ENCODE measurements at places on chromosomes 13 and 19.

DNA sequence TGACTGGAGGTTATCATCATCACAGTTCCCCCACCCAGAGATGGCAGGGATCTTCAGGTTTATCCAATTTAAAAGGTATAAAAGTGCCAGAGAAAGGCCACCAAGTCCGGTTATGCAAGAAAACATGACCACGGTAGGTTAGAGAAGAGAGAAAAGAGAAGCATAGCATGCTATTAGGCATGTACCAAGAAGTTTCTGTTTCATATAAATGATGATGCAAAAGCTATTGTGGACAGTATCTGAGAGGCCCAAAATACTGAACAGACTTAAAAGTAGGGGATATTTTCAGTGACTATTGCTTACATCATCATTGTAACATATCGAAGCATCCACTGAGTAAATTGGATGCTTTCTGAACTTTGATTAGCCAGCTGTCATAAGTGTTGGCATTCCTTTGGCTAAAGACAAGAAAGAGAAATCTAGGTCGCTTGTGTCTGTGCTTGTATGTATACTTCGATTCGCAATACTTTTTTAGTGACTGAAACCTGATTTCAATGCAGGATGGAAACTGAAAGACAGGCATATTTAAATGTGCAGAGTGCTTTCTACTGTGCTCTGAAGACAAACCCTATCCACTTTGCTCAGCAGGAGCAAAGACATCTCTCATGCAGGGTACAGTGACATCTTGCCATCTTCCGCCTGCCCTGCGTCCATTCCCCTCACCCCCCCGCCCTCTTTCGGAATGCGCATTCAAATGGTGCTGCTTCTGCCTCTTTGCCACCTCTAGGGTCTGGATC, 180.3 kb downstream of the SHISA2 start:
- no peak for DNase-seq

DNA sequence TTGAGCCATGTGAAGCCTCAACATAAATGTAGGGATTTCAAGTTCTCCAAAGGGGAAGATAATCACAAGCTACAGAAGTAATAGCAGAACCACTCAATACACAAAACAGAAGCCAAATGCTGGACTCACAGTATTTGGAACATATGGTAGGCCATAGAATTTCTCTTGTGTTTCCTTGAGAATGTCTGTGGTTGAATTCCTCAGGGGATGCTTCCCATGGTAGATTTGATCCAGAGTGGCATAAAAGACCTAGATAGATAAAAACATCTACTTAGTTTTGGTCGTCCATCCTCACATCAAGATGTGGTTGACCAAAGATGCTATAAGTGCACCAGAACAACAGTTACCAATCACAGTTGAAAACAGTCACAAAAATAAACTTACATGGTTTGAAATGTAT, 83.4 kb downstream of the MIPEP start:
- no peak for DNase-seq

- no peak for DNase-seq
Measured at GRCh38 chr19:4586245-4586644, 26.8 kb upstream of the SEMA6B start.

DNA sequence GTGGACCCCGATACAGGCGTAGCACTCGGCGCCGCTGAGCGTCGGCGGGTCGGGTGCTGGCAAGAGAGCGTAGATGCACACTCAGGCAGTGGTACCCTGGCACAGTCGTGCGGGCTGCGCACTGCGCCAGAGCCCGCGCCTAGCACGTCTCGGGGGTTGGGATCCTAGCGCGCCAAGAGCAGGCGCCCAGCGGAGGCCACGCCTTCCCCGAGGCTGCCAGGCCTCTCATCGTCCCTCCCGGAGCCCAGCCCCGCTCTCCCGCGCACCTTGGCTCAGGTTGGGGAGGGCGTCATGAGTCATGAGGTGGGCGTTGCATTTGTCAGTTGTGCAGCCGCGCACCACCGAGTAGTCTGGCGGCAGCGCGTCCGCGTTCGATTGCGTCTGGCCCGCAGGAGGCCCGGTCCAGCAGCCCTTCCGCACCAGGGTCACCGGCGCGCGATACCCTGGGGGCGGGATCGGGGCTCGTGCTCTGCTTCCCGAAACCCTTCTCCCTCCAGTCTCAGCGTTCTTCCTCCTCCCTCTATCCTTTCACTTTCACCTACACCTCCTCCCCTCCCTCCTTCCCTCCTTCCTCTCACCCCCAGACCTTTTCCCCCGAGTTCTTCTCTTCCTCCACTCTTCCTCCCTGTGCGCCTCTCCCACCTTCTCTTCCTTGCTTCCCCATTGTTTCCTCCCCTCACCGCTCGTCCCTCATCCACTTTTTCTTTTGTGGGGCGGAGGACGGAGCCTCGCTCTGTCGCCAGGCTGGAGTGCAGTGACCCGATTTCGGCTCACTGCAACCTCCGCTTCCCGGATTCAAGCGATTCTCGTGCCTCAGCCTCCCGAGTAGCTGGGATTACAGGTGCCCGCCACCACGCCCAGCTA, 3.5 kb downstream of the LYPD5 start:
- peak; percentile 73 for DNase-seq

DNA sequence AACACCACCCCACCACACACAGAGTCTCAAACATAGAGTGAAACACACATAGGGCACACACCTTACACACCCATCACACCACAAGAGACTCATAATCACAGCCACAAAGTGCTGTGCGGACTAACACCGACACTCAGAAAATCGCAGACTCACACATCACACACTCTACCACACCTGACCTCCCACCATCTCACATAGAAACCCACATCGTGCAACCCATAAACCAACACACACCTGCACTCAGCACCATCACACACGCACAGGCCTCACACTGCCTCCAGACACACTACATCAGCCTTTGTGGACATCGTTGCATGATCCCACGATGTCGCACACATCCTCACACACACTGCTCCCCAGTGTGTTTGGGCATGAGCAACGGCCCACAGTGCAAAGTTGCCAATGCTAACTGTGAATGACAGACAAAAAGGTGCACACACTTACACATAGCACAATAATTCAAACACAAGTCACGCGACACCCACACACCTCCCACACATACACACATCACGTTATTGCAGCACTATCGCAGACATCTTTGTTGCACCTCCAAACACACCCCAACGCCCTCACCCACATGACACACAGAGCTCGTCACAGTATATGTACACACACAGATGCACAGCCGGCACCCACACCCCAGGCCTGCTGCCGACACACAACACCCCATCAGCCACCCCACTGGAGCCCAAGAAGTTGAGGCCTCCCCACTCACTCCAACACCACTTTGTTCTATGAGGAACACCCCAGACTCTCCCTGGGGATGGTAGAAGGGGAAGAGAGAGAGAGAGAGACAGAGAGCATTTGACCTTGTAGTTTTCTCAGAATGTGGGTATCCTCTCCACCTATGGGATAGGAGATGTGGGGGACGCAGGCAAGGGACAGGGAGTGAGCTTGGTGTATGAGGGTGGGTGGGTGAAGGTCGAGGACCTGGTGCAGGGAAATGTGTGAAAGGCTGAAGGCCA, 1.2 kb upstream of the ATP1A3 start:
- no peak for DNase-seq

GRCh38 chr13:60727140-60727539, 330.1 kb downstream of the TDRD3 start:
- DNase-seq: no peak

GRCh38 chr19:4645718-4646117, 6.4 kb downstream of the TNFAIP8L1 start:
- DNase-seq: no peak

- no peak for DNase-seq
Measured at GRCh38 chr19:48750771-48751504, 1.5 kb downstream of the FUT1 start.

- no peak for DNase-seq
Measured at GRCh38 chr13:65638572-65639168, 1591.5 kb downstream of the PCDH9 start.

GRCh38 chr19:51097796-51098195, 10.4 kb downstream of the CTU1 start:
- DNase-seq: no peak

- DNase-seq: no peak
Measured at GRCh38 chr13:69264362-69265334, 843.0 kb upstream of the ATXN8OS start.

DNA sequence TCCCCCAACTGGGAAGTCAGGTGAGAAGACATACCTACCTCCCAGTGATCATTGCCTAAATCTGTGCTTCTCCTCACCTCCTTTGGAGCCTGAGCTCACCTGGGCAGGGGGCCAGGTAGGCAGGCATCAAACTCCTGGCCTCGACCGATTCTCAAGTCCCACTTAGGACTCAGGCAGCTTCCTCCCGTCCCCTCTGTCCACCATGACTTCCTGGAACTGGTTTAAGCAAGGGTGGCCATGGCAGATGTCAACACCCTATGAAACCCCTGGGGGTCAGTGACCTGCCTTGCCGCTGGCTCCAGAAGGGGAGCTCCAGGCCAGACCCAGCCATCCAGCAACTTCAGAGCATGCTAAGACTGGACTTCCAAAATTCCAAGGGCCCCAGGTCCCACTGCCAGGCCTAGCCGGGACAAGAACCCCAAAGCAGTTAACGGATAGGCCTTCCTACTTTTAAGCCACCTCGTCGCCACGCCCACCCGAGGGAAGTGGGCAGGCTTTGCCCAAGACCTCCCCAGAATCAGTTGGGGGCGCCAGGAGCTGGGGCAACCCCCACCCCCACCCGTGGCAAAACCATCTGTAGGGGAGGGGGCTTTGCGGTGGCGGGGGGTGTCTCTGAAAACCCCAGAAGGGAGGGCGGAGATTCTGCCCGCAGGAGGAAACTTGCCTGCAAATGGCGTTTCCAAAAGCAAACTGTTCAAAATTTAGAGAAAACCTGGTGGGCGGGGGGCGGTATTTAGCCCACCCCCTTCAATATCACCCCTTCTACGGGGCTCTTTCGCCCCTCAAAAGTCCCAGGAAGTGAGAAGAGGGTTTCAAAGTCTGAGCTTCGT, 657 bp downstream of the PLIN3 start:
- DNase-seq: peak; percentile 39

GRCh38 chr13:113607056-113607888, 22.7 kb downstream of the TFDP1 start:
- no peak for DNase-seq

GRCh38 chr13:71285700-71286099, 581.3 kb downstream of the DACH1 start:
- no peak for DNase-seq
